ENCODE measurements at places on chromosomes 13 and 19.

GRCh38 chr13:21061029-21061763 lies at the start of gene LATS2:
TSS of gene LATS2 (minus strand) at chr13:21061586. CDS start at chr13:21046026, 15,560 bp downstream.
- DNase-seq: peak; percentile 92

- DNase-seq: no peak
Measured at GRCh38 chr13:105220063-105220462, 1315.4 kb downstream of the EFNB2 start.

GRCh38 chr19:17021793-17022590 lies 4.6 kb downstream of the CPAMD8 start:
- no peak for DNase-seq

- DNase-seq: no peak
Measured at GRCh38 chr19:44611812-44612295, 1.5 kb upstream of the IGSF23 start.

GRCh38 chr19:45113628-45114027 lies 20.6 kb downstream of the PPP1R37 start:
- no peak for DNase-seq

GRCh38 chr13:71589032-71589431 lies 278.0 kb downstream of the DACH1 start:
- DNase-seq: no peak

GRCh38 chr19:610071-610800 lies 20.6 kb downstream of the HCN2 start:
- no peak for DNase-seq

DNA sequence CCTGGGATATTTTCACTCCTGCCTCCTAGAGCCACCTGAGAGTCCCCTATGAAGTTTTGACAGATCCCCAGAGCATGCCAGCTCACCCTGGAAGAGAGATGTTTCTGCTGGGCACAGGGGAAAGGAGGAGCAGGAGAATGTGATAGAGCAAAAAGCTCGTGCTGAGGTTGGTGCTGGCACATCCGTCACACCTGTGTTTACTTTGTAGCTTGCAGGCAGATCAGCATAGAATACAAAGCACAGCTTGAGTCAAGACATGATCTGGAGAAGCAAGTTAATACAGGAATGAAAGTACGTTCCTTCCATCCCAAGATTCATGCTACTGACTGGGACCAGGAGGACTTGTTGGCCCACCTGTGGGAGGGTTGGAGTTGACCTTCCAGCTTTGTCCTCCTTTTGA lies 46.1 kb downstream of the HSPH1 start:
- no peak for DNase-seq

GRCh38 chr19:38277969-38278680 lies 13.8 kb downstream of the SPINT2 start:
- DNase-seq: no peak

DNA sequence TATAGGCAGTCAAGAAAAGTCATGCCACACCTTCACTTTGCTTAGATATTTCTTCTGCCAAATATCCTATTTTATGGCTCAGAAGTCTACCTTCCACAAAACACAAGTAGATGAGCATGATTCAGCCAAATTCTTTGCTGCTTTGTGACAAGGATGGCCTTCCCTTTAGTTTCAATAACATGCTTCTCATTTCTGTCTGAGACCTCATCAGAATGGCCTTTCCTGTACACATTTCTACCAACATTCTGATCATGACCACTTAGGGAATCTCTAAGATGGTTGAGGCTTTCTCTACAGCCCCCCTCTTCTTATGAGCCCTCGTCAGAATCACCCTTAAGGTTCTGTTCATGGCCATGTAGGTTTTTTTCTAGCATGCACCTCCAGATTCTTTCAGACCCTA lies 96.2 kb downstream of the COL4A2 start:
- DNase-seq: no peak
